Heart right ventricle (tissue), 16 donors: ENCODE measurements at places on chromosomes 1 and 21. TPM values are rescaled to one million over a fixed set of nuclear protein-coding genes. Genes with fewer than 3 reads are reported as not detected.

EPHX1 gene
- 38.2 TPM for total RNA-seq

SLC66A1 gene
- 5.2 TPM for total RNA-seq

FALEC gene
- not detected for total RNA-seq

HCN3 gene
- 1.2 TPM for total RNA-seq

NBPF3 gene
- 3.4 TPM for total RNA-seq

C1orf185 gene
- total RNA-seq, result not detected

KRTAP19-1 gene
- not detected for total RNA-seq

CASZ1 gene
- total RNA-seq, result 67.4 TPM

DCDC2B gene
- not detected for total RNA-seq

FAM78B gene
- 2.3 TPM for total RNA-seq

NEGR1 gene
- total RNA-seq, result 4.6 TPM

ATP1A4 gene
- not detected for total RNA-seq

PSRC1 gene
- 0.38 TPM for total RNA-seq

FCRL1 gene
- total RNA-seq, result not detected

FNDC5 gene
- total RNA-seq, result 58.7 TPM

KPRP gene
- not detected for total RNA-seq

RPTN gene
- total RNA-seq, result not detected

ATF3 gene
- total RNA-seq, result 8.4 TPM

FCN3 gene
- total RNA-seq, result 1.6 TPM

C1orf21 gene
- 75.7 TPM for total RNA-seq

ID3 gene
- 44.7 TPM for total RNA-seq

FCER1A gene
- 0.48 TPM for total RNA-seq

TARDBP gene
- 107 TPM for total RNA-seq

RAP1A gene
- 95.3 TPM for total RNA-seq
